ENCODE measurements at places on chromosomes 1 and 21. TPM values are rescaled to one million over a fixed set of nuclear protein-coding genes. Genes with fewer than 3 reads are reported as not detected.

Gene OR4F29
- not detected for total RNA-seq

Gene SAMD13
- total RNA-seq = 0.77 TPM

Gene CAMSAP2
- 21.7 TPM for total RNA-seq

Gene TEX38
- total RNA-seq = not detected

Gene CACHD1
- total RNA-seq = 2.7 TPM

Gene DPT
- total RNA-seq = not detected

Gene PPFIA4
- total RNA-seq = 9.0 TPM

Gene LRRC39
- 1.4 TPM for total RNA-seq

Gene CYP4B1
- total RNA-seq = 0.28 TPM

Gene KRTAP11-1
- not detected for total RNA-seq

Gene RNU1-2
- total RNA-seq = under 0.01 TPM

Gene FAM229A
- total RNA-seq = 1.1 TPM

Gene KIRREL1
- 92.4 TPM for total RNA-seq

Gene OR2L2
- total RNA-seq = not detected

Gene SCYL3
- total RNA-seq = 6.5 TPM

Gene C1orf210
- not detected for total RNA-seq

Gene RGS13
- total RNA-seq = not detected

Gene LCE1A
- total RNA-seq = not detected

All from regular cardiac myocyte (primary cell).